ENCODE measurements at places on chromosomes 3 and 15.

DNA sequence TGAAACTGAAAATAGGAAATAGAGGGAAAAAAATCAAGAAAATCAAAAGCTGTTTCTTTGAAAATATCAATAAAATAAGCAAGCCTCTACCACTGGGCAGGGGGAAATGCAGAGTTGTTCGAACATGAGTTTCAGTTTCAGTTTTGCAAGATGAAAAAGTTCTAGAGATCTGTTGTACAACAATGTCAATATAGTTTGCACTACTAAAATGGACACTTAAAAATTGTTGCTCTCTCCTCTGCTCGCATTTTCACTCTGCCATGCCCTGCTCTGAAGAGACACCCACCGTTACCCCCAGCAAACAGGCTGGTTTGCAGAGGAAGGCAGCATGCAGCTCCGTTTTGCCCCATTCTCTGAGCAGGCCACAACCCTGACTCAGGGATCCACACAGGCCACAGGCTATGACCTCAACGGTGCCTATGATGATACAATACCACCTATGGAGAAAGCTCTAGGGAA is 64.5 kb downstream of the ZNF148 start:
- DNase-seq: peak; percentile 7

DNA sequence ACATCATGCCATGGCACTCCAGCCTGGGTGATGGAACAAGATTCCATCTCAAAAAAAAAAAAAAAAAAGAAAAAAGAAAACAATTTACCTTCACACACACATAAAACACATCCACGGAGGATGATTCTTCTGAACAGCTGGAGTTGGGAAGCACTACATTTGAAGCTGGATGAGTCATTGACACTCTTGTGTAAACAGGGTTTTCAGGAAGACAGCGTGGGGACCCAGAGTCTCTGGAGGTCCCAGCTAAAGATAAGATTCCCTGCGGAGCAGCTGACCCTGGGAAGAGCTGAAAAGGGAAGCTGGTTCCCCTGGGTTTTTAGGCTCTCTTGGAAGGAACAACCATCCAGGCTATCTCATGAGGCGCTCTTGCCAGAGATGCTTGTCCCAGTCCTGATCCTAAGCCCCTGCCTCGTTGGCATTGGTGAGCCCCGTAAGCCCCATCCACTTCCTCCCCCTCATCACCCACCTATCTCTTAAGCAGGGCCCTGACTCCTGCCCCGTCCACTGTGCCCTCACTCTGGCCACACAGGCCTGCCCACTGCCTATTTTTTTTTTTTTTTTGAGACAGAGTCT is 32.0 kb upstream of the FURIN start:
- no peak for DNase-seq

GRCh38 chr3:195236801-195237570 is 34.0 kb downstream of the XXYLT1 start:
- no peak for DNase-seq

GRCh38 chr15:47460795-47461573 is 256.3 kb upstream of the SEMA6D start:
- no peak for DNase-seq

DNA sequence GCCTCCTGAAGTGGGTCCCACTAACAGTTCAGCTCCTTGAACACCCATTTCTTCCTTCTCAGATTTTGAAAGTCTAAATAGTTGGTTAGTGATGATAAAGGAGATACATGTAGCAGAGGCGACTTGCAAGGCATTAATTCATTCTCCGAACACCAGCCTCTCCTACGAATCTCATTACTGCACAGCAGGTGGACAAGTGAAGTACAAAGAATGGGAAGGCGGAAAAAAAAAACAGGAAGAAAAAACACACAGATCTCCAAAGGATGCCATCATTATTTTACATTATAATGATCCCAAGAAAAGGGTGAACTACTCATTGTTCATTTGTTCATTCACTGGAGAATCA is 276.5 kb downstream of the MAGI1 start:
- DNase-seq: no peak

GRCh38 chr15:40856746-40857145 is 12.9 kb downstream of the SPINT1 start:
- DNase-seq: no peak

DNA sequence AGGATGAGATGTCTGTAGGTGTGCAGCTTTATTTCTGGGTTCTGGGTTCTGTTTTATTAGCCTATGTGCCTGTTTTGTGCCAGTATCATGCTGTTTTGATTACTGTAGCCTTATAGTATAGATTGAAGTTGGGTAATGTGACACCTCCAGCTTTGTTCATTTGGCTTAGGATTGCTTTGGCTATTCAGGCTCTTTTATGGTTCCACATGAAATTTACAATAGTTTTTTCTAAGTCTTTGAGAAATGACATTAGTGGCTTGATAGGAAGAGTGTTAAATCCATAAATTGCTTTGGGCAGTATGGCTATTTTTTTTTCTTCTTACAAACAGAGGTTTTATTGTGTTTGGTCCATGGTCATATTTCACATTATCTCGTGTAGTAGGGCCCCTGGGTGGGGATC is 285.8 kb upstream of the GADL1 start:
- DNase-seq: no peak

DNA sequence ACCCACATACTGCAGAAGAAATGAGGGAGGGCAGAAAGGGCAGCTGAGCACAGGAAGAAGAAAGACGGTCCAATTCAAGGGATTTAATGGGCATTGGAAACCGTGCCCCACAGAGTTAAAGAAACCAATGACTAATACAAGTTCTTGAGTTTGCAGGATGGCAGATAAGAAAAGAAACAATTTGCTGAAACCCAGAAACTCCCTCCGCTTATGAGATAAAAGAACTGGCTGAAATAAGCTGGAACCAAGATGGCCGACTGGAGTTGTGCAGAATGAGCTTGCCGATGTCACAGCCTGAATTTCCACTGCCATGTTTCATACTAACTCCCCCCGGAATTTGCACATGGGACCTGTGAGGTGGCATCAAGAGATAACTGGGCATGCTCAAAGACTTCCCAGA is 47.1 kb downstream of the SCAP start:
- no peak for DNase-seq

GRCh38 chr3:27568393-27568792 is 84.2 kb upstream of the SLC4A7 start:
- no peak for DNase-seq

- DNase-seq: no peak
These were observed 45.6 kb downstream of the DNASE1L3 start for GRCh38 chr3:58164906-58165821.

DNA sequence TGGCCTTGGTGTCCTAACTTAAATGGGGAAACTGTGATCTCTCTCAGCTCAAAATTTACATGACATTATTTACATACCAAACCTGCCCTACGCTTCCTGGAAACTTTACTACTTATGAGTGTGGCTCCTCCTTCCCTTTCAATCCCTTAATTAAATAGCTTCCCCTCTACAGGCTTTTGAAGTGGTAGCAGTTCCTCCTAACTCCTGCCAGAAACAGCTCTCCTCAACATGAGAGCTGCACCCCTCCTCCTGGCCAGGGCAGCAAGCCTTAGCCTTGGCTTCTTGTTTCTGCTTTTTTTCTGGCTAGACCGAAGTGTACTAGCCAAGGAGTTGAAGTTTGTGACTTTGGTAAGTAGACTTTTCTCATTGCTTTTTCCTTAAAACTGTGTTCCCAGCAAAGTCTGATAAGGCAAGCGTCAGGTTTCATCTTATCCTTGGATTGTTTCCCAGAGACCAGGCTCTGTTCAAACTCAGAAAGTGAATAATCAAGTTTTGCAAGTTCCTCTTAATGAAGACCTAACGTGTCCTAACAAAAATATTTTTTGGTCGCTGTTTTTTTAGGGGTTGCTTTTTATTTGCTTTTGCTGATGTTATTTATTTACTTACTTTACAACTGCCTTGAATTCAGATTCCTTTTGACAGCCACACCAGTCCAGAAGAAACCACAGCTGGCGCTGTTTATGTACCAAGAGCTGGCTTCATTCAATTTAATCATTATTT is at the start of gene ACP3:
Gene ACP3, plus strand, starts transcription at position 179 of the 720 bp plus-strand sequence. Its CDS starts 50 bp downstream, at position 229.
- DNase-seq: no peak

GRCh38 chr15:90552162-90552928 is 22.6 kb downstream of the CRTC3 start:
- no peak for DNase-seq

DNA sequence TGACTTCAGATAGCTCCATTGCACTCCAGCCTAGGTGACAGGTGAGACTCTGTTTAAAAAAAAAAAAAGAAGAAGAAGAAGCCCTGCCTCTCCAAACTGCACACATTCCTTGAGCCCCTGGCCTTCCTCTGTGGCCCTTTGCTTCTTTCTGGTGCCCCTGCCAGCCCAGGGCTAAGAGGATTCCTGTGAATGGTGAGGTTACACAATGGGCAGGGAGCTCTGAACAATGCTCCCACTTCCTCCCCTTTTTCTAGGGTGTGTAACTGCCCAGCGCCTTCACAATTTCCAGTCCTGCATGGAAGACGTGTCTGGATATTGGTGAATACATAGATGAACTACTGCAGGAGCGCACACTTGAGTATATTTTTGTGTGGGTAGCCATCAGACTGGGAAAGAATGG is 3.6 kb upstream of the AMOTL2 start:
- no peak for DNase-seq

GRCh38 chr15:101152914-101153313 is 98.9 kb downstream of the CHSY1 start:
- no peak for DNase-seq

GRCh38 chr15:83747050-83747717 is 93.3 kb downstream of the ADAMTSL3 start:
- no peak for DNase-seq

DNA sequence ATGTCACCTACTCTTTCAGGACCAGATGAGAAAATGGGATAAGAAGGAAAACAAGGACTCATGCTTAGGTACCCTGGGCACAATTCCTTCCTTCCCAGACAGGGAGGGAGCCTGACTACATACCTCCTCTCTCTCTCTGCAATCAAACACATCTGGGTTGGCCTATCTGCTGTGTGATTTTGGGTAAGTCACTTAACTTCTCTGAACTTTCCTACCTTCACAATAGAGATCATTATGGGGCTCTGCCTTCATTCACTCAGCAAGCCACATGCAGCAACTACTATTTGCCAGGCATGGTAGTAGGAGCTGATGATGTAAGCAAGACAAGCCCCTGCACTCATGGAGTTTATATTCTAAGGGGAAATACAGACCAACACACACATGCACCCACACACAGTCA is 251.2 kb downstream of the SHQ1 start:
- no peak for DNase-seq

DNA sequence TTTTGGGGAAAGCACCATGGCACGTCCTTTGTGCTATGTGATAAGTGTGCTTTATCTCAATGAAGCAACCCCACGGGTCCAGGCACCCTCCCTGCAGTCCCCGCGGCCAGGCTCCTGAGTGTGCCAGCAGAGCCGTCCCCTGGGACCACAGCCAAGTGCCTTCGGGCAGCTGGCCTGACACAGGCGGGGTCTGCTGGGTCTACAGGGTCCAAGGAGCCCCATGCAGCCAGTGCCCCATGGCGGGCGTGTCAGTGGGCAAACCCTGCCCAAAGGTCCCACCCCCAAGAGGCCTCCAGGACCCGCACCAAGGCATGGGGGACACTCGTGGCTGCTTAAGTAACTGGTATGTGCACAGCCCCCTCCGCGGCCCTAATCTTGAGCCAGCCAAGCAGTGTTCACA is 35.3 kb downstream of the KLHL25 start:
- no peak for DNase-seq

- DNase-seq: no peak
These were observed 779.0 kb downstream of the SQOR start for GRCh38 chr15:46413799-46414198.

GRCh38 chr3:181056136-181056732 is 66.7 kb upstream of the DNAJC19 start:
- DNase-seq: no peak

- no peak for DNase-seq
These were observed 27.3 kb upstream of the TGFBR2 start for GRCh38 chr3:30578986-30579579.

All from stimulated activated CD8-positive, alpha-beta memory T cell treated with anti-CD3 and anti-CD28 coated beads, Interleukin-15, amount 100 ng/mL, for 4 hours (primary cell).